ENCODE measurements at places on chromosomes 6 and 20.
A peak's percentile ranks its signal among the peaks of the same experiment; 100 is the strongest.

DNA sequence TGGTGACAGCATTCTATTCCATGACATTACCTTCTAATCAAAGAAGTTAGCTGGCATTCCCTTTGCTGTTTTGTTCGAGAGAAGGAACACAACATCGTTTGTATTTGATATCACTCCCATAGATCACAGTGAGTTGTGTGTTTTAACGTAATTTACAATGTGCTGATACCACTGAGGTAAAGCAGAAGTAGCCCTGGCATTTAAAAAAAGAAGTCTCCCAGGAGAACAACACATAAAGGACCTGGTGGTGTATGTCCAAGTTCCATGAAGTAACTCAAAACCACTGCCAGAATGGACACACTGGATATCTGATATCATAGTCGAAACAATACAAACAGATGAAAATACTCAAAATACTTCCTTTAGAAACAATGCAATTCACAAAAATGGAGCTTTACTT is 351.7 kb downstream of the RNGTT start:
- no peak for DNase-seq

- DNase-seq = no peak
Measured at GRCh38 chr6:130409418-130410100, 43.7 kb downstream of the TMEM200A start.

- no peak for DNase-seq
Measured at GRCh38 chr6:19380293-19380692, 456.9 kb upstream of the ID4 start.

DNA sequence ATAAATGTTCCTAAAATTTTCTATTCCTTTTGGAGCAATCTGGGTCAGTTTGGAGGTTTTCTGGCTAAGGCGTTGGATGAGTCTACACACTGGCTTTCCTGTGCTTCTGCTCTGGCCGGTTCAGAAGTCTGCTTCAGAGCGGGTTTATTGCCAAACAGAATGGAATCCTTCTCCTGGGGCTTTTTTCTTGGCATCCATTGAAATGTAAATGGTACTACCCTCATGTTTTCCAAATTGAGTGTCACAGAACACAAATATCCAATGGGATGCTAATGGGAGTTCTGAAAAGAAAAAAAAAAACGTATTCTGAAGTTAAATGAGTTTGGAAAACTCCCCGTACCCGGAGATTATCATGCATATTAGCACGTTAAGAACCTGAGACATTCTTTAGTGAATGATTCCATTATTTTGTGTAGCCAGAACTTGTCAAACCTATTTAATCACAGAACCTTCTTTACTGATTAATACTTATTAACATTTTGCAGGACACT is 930.3 kb downstream of the QKI start:
- DNase-seq = no peak

GRCh38 chr6:2891768-2892170 is 11.3 kb downstream of the SERPINB9 start:
- peak; percentile 80 for DNase-seq

DNA sequence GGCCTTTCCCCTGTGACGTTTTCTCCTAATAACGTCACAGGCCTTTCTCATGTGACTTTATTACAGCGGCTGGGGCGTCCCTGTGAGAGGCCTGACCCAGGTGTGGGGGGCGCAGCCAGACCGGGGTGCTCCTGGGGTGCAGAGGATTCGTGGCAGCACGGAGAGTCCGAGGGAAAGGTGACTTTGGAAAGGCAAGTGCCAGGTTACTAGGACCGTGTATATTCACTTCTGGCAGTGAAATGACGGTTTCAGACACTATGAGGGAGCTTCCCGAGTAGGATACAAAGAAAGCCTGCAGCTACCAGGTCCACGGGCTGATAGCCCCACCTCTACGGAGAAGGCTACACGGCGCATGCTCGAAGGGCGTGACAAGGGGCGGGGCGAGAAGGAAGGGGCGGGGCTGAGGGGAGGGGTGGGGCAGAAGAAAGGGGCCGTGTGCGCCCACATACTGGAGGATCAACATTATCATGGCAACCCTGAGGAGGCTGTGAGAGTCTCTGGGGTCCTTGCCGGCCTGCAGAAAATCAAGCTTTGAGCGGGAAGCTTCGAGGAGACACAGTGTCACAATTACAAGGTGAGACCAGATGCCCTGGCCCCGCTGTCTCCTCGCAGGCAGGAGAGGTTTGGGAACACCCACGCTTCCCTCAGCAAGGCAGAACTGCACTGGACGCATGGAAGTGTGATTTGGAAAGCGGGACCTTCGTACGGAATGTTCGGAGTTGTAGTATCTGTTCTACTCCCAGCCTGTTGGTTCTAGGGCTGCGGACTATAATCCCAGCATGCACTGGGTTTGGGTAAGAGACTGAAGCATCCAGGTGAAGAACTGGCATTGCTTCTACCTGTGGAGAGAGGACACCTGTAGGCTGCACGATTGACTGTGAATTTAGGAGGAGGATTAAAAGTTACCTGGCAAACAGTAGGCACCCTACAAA is 54.4 kb upstream of the ZNF337 start:
- peak; percentile 42 for DNase-seq

DNA sequence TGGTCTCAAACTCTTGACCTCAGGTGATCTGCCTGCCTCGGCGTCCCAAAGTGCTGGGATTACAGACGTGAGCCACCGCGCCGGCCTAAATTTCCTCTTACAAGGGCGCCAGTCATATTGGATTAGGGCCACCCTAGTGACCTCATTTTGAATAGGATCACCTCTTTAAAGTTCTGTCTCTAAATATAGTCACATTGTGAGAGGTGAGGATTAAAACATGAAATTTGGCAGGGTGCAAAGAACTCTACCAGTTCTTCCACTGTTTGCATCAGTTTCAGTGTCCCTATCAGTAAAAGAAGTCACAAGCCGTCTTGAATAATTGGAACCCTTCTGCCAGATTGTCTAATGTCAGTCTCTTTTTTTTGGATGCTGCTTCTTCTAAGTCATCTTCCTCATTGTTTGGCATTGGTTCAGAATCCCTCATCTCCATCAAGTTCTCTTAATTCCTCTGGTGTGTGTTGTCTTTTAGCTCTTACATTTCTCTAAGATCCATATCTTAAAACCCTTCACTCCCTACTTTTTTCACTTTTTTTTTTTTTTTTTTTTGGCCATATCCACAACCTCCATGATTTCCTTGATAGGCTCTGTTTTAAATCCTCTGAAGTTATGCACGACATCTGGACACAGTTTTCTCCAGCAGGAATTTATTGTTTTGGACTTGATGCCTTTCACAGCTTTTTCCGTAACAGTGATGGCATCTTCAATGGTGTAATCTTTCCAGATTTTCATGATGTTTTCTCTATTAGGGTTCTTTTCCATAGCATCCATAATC is 56.8 kb downstream of the NCOA3 start:
- no peak for DNase-seq

GRCh38 chr6:1024587-1024986 is 287.3 kb upstream of the FOXQ1 start:
- no peak for DNase-seq

GRCh38 chr6:47170617-47170947 is 128.4 kb upstream of the ADGRF1 start:
- no peak for DNase-seq

- DNase-seq = no peak
Measured at GRCh38 chr6:46581459-46582177, 71.0 kb downstream of the CYP39A1 start.

GRCh38 chr6:47489995-47490394 is 12.4 kb downstream of the CD2AP start:
- DNase-seq = no peak

GRCh38 chr6:166949528-166950442 is 6.6 kb downstream of the RNASET2 start:
- no peak for DNase-seq

- no peak for DNase-seq
Measured at GRCh38 chr6:132412656-132413498, 11.6 kb upstream of the MOXD1 start.

DNA sequence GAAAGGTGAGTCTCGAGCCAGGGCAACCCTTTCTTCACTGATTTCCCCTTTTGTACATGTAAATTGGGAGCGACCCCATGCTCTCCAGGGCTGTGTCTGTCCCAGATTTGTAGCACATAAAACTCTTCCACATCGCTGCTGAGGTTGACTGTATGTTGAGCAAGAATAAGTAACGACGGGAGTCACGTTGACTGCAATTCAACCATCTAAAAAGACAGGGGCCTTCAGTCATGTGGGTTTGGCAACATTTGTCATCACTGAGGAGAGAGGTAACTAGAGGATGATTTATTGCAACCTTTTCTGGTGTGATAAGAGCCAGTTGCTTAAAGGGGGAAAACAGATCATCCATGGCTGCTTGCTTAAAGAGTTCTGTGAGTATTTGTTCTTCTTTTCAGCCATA is 159.4 kb upstream of the SULF2 start:
- DNase-seq = no peak

DNA sequence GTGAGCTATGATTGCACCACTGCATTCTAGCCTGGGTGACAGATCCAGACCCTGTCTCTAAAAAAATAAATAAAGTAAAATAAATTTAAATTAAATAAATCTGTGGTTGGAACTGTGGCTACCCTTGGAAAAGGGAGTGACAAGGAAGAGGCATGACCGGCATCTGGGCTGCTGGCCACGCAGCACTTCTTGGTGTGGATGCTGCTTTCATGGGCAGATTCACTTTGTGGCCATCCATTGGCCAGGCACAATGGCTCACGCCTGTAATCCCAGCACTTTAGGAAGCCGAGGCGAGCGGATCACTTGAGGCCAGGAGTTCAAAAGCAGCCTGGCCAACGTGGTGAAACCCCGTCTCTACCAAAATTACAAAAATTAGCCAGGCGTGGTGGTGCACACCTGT is 16.1 kb downstream of the EBF4 start:
- DNase-seq = no peak

DNA sequence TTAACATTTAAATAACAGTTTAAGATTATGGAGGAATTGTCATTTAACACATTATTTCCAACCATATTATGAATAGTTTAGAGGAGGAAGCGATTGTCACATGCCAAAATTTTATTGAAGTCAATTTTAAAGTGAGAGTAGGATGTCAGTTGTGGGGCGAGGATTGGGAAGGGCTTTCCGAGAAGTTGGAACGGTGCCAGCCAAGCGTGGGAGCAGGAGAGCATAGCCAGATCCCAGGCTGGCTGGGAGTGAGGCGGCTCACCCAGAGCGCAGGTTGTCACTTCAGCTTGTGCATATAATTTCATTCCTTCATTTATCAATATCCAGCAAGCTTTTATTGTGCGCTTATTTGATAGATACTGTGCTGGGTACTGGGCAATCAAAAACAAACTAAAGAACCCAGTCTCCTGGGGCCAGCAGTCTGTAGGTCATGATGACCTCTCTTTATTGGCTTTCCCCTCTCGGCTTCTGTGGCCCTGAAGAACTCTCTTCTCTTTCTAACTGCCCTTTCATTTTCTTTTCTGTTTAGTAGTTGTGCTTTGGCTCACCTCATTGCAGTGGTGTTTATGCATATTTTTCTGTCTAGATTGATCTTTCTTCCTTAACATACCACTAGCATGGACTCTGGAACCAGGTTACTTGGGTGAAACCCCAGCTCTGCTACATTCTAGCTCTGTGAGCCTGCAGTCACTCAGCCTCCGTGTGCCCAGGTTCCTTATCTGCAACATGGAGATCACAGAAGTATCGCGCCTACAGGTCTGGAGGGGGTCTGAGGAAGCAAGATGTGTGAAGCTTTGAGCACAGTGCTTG is 6.4 kb downstream of the CEP43 start:
- no peak for DNase-seq

DNA sequence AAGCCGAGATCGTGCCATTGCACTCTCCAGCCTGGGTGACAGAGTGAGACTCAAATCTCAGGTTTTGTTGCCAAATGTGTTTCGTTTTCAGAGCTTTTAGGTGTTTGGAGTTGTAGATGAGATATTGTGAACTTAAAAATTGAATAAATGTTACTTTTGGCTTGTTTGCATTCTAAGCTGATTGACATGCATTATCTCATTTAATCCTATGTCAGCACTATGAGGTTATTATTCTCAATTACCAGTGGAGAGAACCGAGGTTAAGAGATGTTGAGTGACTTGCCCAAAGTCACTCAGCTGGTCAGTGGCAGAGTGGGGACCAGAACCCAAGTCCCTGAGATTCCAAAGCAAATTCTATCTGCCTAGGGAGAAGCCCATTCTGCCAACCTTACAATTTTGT is 72.6 kb upstream of the PIM1 start:
- DNase-seq = no peak

- no peak for DNase-seq
Measured at GRCh38 chr6:128696691-128697689, 176.6 kb upstream of the PTPRK start.

- DNase-seq = no peak
Measured at GRCh38 chr6:106247733-106248132, 77.8 kb downstream of the ATG5 start.

DNA sequence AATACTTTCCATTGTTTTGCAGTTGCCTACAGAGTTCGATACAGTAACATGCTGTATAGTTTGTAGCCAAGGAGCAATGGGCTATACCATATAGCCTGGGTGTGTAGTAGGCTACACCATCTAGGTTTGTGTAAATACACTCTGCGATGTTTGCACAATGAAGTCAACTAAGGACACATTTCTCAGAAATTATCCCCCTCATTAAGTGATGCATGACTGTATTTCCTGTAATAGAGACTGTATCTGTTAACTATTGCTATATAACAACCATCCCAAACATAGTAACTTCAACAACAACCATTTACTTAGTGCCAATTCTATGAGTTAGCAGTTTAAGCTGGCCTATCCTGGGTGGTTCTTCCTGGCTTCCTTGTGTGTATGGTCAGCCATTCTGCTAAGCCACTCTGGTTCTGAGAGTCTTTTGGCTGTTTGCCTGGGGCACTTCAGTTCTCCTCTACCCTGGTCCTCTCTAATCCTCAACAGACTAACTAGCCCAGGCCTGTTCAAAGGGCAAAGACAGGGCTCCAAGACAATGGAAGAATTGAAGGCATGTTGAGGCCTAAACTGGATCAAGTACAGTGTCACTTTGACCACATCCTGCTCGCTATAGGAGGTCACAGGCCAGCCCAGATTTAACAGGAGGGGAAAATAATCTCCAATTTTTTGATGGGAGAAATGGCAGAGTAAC is 124.0 kb downstream of the PLCB1 start:
- no peak for DNase-seq
